ENCODE measurements at places on chromosomes 4 and X. TPM values are rescaled to one million over a fixed set of nuclear protein-coding genes. Genes with fewer than 3 reads are reported as not detected.

SPANXA1 gene
- not detected for total RNA-seq

DNA sequence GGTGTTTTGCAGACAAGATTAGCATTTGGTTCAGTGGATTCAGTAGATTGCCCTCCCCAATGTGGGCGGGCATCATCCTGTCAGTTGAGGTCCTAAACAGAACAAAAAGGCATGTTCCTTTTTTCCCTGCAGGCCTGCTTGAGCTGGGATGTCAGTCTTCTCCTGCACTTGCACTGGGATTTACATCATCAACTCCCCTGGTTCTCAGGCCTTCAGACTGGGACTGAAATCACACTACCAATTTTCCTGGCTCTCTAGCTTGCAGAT is 278.9 kb upstream of the FTHL17 start:
- DNase-seq = no peak

GRCh38 chr4:27043200-27043599 is 182.6 kb downstream of the STIM2 start:
- no peak for DNase-seq

GRCh38 chr4:7894098-7894676 is 45.5 kb downstream of the AFAP1 start:
- DNase-seq = no peak

GRCh38 chr4:55393461-55394320 is 2.1 kb upstream of the TMEM165 start:
- DNase-seq = no peak

- peak; percentile 53 for DNase-seq
These were observed 31.3 kb upstream of the ARHGEF38 start for GRCh38 chr4:105520819-105521790.

DNA sequence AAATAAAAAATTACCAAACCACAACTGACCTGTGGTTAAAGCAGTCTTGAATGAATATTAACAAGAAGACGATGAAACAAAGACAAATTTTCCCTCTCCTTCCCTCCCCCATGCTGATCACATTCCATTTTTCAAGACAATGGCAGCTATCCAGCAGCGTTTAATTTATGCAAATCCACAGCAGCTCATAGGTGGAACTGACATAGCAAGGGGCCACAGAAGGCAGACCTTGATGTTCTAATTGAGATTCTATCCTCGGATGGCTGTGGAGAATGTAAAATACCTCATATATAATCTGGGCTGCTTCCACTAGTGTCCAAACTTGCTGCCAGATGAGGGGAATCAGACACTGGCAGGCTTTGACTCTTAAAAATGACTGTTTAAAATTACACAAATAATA is 211.5 kb downstream of the CHRDL1 start:
- DNase-seq = no peak

DNA sequence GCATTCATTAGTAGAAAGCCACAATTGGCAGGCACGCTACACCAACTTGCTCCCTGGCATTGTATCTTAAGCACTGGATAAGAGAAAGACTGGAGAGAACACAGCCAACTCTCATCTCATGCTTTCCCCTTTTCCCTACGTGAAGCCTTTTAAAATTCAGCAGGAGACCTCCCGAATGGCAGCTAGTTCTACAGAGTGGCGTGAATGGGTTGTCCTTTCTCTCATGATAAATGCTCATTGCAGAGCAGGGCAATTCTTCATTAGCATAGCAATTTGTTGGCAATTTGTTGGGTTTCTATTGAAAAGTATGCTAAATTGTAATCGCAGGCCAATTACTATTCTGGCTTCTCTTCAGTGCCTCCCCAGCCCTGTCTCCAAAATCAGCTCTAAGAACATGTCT is 48.0 kb downstream of the SEPTIN11 start:
- no peak for DNase-seq

All from right lobe of liver (tissue), 6 donors.